ENCODE measurements at places on chromosomes 13 and 19.
A peak's percentile ranks its signal among the peaks of the same experiment; 100 is the strongest.

- peak; percentile 73 for DNase-seq
These were observed 50.4 kb downstream of the NAA16 start for GRCh38 chr13:41361491-41361890.

GRCh38 chr19:45518469-45518826, 11.2 kb downstream of the VASP start:
- peak; percentile 20 for DNase-seq

DNA sequence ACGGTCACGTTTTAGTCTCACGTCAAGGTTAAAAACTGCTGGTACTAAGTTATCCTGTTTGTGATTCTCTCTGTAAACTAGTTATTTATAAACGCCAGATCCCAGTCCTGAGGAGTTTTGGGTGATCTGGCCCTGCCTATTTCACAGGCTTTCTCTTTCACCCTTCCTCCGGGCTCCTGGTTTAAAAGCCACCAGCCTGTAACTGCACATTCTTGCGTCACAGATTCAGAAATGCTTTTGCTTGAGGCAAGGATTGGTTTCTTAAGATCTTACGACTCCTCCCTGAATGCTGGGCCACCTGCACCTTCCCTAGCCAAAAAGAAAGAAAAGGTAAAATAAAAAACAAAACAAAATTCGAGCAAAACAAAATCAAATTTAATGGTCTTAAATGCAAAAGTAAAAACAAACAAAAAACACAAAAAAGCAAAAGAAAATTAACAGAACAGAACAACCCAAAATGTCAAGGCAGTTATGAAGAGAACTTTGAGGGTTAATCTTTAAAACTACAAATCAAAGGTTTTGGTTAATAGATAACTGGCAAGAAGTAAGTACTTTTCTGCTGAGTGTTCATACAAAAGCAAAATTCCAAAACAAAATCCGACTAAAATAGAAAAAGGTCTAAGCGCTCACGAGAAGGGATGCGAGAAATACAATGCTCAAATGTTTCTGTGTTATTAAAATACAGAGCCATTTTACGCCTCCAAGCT, 18.6 kb upstream of the TIMM44 start:
- DNase-seq = no peak

GRCh38 chr13:38684714-38685113, 2.2 kb upstream of the FREM2 start:
- DNase-seq = no peak

DNA sequence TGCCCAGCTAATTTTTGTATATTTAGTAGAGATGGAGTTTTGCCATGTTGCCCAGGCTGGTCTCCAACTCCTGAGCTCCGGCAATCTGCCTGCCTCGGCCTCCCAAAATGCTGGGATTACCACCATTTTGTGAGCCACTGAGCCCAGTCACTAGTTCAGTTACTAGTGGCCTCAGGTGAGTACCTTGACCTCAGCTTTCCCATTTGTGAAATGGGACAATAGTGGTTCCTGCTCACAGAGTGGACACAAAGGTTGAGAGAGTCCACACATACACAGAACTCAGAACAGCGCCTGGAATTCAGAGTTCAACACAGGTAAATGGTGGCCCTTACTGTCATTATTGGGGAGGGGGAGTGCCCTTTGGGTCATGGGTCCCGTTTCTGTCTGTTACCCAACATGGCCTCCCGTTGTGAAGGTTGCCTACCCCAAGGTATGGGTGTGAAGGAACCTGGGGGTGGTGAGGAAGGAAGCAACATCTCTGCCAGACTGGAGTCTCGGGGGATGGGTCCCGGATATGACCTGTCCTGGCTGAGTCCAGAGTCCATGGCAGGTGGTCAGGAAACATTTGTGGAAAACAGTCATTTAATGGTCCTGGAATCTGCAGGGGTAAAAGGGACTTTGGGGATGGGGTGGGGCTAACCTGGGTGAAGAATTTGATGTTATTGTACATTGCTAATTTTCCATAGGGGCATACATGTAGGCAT, 11.7 kb upstream of the IRGC start:
- no peak for DNase-seq

- DNase-seq = no peak
These were observed 7.1 kb upstream of the PEAK3 start for GRCh38 chr19:2288818-2289713.

- DNase-seq = no peak
These were observed 86.0 kb downstream of the GADD45B start for GRCh38 chr19:2561895-2562294.

- DNase-seq = no peak
These were observed 2.3 kb downstream of the ENOX1 start for GRCh38 chr13:43784496-43784895.

DNA sequence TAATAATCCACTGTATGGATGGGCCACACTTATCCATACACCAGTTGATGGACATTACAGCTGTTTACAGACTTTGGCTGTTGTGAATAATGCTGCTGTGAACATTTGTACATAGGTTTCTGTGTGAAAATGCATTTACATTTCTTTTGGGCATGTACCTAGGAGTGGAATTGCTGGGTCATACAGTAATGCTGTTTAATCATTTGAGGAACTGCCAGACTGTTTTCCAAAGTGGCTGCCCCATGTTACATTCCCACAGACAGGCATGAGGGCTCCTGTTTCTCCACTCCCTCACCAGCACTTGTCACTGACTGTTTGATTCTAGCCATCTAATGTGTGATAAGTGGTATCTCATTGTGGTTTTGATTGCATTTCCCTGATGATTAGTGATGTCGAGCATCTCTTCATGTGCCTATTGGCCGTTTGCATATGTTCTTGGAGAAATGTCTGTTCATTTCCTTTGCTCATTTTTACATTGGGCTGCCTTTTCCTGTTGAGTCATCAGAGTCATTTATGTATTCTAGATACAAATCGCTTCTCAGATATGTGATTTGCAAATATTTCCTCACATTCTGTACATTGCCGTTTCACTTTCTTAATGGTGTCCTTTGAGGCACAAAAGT, 12.8 kb downstream of the TMEM255B start:
- DNase-seq = peak; percentile 65

DNA sequence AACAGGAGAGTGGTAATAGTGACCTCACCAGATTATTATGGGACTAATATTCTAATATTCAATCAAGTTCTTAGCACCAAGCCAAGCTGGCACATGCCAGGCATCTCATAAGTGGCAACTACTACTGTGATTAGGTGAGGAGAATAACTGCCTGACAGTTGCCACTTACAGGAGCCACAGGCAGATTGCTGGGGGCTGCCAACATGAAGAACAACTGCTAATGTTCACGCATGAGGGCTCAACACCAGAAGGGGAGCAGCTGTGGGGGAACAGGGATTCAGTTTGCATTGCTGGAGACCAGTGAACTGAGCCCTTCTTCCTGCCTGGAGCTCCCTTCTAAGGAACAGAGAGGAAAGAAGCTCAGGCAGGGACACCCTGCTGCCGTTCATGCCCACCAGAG, 504.5 kb downstream of the FOXO1 start:
- DNase-seq = no peak

DNA sequence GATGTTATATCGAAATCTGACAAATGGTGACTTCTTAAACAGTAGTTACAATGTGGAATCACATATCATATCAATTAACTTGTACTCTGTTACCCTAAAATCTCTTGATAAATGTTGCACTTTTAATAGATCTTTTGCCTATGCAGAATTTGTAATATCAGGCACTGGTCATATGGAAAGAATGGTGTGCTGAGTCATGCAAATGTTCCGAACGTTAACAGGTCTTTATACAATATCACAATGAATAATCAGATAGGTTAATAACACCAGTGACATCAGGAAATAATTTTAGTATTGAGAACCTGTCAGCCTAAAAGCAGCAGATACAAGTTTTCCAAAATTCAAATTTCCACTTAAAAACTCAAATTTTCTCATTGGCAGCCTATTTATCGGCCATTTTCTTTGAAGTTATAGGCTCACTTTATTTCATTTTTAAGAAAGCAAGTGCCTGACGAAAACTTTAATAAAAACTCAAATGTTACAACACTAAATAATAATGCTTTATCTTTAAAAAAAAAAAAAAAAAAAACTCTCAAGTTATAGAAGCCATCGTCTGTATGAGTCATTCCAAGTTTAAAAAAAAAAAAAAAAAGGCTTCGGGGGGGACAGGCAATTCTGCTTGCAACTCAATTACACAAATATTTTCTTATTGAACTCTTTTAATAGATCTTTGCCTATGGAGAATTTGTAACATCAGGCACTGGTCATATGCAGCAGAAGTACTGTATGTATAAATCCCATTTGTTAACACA, 180.9 kb downstream of the DIAPH3 start:
- peak; percentile 70 for DNase-seq

DNA sequence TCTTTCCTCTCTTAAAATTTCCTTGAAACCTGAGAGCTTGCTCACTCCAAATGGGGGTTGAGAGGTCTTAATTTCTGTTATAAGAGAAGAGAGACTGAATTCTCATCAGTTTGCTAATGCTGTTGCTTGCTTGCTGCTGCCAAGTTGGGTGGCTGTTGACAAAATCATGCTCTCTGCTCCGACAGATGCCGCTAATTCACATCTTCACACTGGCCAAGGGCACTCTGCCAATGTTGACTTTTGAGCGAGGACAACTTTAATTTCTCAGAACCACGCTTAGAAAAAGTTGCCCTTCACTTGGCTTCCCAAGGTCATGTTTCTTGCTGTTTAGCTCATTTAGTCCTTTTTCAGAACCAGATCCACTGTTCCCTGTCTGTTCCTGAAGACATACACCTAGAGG, 402.9 kb downstream of the HS6ST3 start:
- no peak for DNase-seq
